ENCODE measurements at places on chromosomes 5 and 9.

- DNase-seq = no peak
These were observed 129.9 kb downstream of the PDZD2 start for GRCh38 chr5:31768784-31769183.

DNA sequence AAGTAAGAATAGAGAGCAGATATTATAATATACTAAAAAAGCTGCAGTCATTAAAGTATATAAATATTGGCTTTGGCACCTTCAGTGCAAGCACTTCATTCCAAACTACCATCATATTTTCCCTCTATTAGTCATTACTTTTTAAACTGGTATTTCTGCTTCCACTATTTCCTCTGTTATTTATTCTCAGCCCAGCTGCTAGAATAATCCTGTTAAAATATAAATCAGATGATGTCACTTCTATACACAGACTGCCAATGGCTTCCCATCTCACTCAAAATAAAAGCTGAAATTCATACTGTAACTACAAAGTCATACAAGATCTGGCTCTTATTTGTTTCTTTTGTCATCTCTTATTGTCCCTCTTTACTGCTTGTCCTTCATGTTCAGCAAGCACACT is 432.9 kb downstream of the TLE4 start:
- no peak for DNase-seq

DNA sequence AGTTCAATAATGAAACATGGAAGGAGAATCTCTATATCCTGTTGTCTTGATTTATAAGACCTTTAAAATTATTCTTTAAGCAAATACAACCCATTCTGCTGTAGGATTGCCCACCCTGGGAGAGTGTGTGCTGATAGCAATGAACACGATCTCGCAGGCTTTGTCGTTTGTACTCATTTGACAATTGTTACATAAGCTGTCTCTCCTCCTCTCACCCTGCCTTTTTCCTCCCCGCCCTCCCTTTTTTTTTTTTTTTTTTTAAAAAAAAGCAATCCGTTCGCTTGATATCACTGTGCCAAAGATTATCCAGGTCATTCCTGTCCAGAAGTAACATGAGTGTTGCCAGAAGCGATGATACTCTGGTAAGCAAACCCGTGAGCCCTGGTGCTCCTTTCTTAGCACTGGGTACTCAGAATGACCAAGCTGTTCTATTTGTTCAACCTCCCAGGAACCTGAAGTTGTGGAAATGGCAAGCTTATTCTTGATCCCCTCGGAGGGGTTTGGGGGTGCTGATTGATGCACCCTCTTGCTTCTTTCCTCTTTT is 82.7 kb upstream of the CTSL start:
- DNase-seq = no peak

- DNase-seq = no peak
These were observed 482.1 kb upstream of the ZNF608 start for GRCh38 chr5:125228363-125229070.

GRCh38 chr9:38082446-38083287 is 13.6 kb upstream of the SHB start:
- DNase-seq = no peak

GRCh38 chr9:94951324-94952135 is 225.0 kb downstream of the AOPEP start:
- no peak for DNase-seq

DNA sequence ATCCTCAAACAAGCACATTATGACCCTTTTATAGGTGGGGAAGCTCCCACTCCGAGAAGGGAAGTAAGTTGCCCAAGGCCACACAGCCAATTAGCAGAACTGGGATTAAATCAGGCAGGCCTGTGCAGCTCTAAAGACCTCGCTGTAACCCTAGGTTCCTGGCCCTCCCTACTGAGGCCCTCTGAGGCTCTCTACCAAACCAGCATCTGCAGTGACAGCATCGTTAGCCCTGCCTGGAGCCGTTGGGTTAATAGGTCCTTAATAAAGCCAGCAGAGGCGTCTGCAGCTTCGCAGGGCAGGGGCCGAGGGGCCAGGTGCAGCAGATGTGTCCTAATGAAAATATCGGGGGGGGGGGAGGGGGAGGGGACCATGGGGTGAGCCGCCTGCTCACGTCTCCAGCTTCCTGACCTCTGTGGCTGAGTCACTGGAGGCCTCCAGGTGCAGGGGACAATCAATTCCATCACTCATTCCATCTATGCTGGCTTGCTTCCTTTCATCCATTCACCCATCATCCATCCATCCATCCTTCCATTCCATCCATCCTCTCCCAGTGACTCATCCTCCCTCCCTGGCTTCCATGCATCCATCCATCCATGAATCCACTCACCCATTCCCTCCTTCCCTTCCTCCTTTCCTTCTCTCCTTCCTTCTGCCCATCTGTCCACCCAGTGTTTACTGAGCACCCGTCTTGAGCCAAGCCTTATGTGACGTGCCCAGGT is 203.9 kb downstream of the C9orf50 start:
- no peak for DNase-seq

GRCh38 chr5:139841549-139841948 is 45.9 kb downstream of the PSD2 start:
- DNase-seq = no peak

- peak; percentile 4 for DNase-seq
These were observed 91.7 kb downstream of the MACROH2A1 start for GRCh38 chr5:135307143-135307903.

DNA sequence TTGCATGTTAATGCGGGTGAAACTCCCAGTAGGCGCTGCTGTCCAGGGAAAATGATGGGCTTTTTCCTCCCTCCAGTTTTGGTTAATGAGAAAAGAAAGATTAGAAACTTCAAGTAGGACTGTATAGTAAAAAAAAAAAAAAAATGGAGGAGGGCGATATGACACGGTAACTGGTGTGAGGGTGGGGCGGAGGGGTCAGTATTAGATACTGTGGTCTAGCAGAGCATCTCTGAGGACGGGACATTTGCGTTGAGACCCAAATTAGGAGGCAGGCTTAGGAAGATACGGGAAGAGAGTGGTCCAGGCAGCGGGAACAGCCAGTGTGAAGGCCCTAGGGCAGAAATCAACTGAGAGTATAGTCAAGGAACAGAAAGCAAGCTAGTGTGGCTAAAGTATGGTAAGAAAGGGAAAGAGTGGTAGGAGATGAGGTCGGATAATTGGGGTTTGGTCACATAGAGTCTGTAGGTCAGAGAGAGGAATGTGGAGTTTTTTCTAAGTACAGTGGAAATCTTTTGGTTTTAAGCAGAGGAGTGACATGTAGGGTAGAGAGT is 707 bp downstream of the RMND5B start:
- DNase-seq = no peak

DNA sequence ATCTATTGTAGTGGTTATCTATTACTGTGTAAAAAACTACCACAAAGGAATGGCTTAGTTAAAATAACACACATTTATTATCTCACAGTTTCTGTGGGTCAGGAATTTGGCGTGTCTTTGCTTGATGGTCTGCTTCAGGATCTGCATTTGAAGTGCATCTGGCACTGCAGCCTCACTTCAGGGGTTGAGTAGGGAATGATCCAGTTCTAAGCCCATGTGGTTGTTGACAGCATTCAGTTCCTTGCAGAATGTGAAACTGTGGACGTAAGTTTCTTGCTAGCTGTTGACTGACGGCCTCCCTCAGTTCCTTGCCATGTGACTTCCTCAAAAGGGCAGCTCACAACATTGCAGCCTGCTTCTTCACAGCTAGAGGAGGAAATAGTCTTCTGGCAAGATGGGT is 2.1 kb upstream of the OGN start:
- DNase-seq = no peak

DNA sequence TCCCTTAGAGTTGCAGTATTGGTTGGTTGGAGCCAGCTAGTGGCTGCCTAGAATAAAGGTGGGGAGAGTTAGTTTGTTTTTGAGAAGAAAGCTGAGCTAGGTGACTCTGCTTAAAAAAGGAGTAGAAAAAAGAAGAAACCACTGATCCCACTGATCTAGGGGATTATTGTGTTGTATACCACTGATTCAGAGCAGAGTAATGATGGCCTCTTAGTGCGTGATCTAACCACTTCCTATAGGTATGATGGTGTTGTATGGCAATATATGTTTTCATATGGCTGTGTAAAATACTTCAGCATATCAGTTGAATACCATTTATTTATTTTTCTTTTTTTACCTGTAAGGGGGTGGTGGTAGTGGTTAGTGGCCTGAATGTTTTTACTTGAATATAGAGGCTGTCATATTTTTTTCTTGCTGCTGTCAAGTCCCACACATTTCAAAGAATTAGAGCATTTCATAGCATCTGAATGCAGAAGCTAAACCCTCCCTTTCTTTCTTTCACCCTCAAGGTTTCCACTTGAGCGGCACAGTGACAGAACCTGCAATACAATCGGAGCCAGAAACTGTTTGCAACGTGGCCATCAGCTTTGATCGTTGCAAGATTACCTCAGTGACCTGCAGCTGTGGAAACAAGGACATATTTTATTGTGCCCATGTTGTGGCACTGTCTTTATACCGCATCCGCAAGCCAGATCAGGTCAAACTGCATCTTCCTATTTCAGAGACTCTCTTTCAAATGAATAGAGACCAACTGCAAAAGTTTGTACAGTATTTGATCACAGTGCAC is 140.3 kb downstream of the ZSWIM6 start:
- no peak for DNase-seq

DNA sequence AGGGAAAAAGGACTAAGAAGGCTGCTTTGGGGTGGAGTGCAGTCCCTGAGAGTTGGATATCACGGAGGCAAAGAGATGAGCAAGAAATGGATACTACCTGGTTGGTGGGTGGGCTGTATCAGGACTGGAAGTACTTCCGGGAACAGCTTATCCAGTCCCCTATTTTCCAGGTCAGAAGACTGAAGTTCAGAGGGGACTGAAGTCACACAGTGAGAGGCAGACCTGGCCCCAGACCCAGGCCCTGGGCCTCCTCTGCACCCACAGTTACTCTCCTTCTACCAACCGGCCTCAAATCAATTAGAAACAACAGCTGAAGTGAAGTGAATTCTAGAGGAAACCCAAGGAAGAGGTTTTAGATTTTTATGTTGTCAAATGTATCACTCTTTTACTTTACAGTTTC is 93.6 kb upstream of the ALDH1B1 start:
- DNase-seq = no peak

- peak; percentile 6 for DNase-seq
These were observed 185.6 kb downstream of the FBXL17 start for GRCh38 chr5:108196276-108196675.

DNA sequence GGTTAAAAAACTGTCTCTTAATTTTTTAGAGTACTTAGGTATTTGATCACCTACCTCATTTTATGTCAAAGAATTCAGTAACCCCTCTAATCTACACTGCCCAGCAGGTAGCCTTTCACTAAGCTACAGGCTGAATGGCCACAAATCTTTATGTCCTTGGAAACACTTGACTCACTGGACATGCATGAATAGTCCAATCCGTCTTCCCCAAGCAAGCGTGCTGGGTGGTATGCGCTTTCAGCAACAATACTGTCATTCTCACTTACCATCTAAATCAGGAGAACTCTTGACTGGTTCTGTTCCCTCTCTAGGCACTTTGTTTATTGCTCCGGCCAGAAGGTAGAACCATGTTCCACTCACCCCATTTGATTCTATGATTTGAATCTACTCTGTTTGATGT is 73.1 kb downstream of the TRPM3 start:
- no peak for DNase-seq

DNA sequence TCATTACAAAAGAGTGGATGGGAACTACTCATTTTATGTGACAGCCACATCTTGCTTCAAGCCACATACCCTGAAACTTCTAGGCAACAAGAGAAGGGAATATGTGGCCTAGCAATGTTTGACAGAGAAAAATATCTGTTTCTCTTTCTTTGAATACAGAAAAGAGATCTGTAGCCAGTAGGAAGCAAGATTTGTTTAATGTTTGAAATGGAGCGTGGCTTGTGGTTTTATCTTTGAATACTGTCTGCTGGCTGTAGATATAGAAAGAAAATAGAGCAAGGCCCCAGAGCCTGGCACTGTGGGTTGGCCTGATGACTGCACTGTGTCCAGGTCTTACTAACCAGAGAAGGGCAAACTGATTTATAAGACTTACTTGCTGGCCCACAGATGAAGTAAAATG is 133.8 kb downstream of the ARHGEF28 start:
- no peak for DNase-seq

- DNase-seq = peak; percentile 85
These were observed 12.7 kb downstream of the ABLIM3 start for GRCh38 chr5:149153751-149154610.

DNA sequence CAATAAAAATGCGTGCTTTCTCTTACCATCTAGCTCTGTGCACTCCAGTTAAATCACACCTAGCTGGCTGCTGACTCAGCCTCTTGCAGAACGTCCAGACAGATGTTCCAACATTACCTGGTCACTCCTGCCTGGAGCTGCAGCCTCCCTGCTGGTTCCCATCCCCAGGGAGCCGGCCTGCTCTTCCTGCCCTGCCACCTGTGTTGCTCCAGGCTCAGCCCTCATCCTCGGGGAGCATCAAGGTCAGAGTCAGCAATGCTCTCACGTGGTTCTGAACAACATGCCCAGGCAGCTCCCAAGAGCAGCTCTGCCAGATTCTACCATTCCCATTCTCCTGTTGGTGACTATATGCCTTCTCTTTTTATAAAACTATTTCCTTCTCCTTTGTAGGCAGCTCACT is 81.3 kb downstream of the GADD45G start:
- no peak for DNase-seq

DNA sequence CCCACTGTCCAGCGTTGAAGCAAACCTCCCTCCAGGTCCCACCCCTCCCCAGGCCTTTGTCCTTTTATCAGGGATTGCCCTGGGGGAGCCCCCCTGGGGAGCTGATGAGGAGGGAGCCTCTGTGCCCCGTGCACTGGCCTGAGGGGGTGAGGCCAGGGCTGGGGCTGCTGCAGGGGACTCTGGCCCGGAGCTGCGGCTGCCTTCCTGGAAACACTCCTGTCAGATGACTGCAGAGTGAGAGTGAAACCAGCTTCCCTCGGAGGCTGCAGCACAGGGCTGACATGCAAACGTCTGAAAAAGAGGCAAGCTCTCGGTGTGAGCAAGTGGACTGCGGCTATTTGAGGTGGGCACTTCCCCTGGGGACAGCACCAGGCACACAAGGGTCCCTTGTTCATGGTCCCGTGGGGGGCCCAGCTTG is 4.6 kb upstream of the TRAF2 start:
- peak; percentile 57 for DNase-seq

- peak; percentile 68 for DNase-seq
These were observed 85.4 kb upstream of the CPEB4 start for GRCh38 chr5:173802670-173803165.

DNA sequence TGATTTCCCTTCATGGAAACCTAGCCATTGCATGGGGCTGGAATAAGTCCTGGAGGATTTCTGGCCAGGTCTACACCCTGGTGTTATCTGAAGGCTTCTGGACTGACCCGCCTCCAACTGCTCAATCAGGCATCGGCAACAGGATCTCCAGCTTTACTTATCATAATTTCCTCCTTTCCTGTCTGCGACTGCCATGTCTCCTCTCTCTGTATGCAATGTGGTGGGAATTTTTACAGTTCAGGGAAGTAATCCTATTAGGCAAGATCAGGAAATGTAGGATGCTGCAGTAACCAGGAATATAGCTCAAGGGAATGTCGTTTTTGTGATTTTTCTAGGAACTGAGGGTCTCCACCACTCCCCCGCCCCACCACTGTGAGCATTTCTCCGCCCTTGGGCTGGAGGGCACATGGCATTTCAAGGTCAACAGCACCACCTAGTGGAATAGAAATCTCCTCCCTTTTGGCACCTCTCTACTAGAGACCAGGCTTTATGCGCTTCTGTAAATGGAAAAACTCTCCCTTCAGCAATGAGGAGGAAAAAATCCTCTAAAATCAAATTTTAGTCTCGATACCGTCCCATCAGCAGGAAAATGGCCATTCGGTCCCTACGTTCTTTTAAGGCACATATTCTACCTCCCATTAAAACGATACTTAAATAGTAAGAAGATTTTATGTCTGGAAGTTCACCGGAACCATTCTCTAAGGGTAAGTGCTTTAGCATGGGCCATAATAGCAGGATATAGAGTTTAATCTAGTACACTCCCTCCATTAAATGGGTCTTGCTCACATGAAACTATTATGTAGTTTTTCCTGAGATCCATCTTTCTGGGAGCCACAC is 93.0 kb downstream of the YTHDC2 start:
- DNase-seq = peak; percentile 69
